ENCODE measurements at places on chromosomes 3 and 15.

- no peak for DNase-seq
Observed at GRCh38 chr3:102089239-102089638, 239.9 kb downstream of the NFKBIZ start.

DNA sequence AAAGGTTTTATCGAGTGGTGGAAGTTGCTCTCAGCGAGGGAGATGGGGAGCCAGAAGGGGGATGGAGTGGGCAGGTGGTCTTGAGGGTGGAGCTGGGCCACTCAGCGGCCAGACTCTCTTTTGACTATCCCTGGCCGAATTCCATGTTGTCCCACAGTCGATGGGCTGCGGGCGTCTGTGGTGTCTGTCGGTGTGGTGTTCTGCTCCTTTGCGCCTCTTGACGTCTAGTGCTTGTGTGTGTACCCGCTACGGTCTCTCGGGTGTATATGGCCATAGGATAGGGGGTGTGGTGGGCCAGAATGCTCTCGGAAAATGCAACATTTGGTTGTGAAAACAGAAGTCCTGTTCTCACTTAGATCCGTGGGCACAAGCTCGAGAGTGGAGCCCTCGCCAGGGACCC, 297.0 kb downstream of the CGGBP1 start:
- DNase-seq = no peak

GRCh38 chr3:126858887-126859286, 124.0 kb upstream of the PLXNA1 start:
- no peak for DNase-seq

DNA sequence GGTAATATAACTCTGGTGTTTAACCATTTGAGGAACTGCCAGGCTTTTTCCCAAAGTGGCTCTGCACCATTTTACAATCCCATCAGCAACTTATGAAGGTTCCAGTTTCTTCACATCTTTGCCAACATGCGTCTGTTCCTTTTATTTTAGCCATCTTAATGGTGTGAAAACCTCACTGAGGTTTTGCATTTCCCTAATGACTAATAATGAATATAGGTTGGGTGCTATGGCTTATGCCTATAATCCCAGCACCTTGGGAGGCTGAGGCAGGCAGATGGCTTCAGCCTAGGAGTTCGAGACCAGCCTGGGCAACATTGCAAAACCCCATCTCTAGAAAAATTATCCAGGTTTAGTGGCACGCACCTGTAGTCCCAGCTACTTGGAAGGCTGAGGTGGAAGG, 210.6 kb downstream of the TCF12 start:
- DNase-seq = no peak

DNA sequence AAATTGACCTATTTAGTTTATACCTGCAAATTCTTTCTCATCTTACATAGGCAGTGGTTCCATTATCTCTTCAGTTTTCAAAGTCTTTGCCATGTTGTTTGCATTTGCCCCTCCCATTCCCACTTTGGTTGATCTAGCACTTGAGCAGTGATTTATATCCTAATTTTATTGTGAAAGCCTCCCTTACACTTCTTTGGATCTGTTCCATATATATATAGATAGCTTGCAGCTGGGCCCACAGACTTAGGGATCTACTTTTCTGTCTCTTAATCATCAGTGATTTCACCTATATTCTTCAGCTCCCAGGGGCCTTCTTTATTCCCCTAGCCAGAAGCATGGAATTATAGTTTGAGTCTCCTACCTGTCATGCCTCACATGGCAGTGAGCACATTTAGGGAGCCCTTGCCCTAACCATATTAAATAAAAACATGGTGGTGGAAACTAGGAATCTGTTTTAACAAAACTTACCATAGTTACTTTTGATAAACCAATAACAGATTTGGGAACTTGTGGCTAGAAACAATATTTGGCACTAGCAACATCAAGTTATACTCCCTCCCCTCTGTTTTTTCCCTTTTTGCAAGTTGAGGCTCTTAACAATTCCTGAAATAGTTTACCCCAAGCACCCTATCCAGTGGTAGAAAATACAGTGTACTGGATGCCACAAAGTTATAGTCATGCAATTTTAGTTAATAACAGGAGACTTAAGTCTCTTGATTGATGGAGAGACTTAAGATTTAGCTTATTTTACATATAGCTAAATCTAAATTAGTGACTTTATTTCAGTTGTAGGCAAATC, 41.7 kb downstream of the ARIH1 start:
- no peak for DNase-seq

- DNase-seq = no peak
Observed at GRCh38 chr3:124363476-124363875, 366.8 kb upstream of the UMPS start.

GRCh38 chr15:76866716-76867321, 38.3 kb downstream of the SCAPER start:
- DNase-seq = no peak

- DNase-seq = no peak
Observed at GRCh38 chr3:6165951-6166350, 695.0 kb upstream of the GRM7 start.

DNA sequence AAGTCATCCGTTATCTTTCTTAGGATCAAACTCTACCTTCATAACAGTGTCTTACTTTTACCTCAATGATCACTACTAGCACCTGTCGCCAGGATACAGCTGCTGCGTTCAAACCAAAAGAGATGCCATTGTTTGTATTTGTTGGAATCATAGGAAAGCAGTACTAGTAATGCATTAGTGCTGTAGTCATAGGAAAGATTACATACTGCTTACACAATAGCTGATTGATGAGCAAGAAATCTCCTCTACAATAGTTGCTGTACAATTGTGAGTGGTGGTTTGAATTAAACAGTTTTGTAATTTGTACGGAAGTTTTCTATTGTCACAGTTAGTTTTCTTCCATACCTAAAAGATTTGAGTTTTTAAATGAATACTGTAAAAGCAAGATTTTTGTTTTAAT, 21.4 kb downstream of the ACAP2 start:
- no peak for DNase-seq

DNA sequence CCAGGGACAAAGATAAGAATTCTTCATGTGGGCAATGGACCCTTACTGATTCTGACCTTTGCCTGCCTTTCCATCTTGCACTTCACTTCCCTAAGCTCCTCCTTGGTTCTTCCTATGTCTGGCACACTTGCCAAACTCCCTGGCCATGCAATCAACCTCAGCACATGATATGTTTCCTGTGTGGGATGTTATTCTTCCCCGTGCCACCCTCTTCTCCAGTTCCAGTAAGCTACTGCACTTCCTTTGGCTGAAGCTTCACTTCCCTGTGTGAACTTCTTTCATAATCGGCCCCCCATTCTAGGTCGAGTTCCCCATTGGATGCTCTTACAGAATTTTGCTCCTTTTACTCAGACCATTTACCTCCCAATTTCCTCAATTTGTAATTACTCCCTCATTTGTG, 10.7 kb upstream of the TASOR start:
- DNase-seq = no peak

DNA sequence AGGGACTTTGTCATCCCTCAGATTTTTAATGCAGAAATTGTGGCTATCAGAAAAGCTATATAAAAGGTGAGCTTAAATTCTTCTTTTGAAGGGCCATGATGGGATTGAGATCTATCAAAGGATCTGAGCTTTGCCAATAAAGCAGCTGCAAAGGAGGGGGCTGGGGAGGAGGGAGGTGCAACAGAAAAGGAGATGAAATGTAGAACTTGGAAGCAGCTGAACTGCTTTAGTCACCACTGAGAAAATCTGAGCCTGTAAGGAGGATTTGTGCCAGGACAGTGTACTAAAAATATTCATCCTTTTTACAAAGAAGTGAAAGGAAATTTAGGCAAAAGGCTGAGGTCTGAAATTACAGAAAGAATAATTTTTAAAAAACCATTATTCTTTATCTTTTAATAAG, 10.4 kb downstream of the TSPAN3 start:
- DNase-seq = no peak

DNA sequence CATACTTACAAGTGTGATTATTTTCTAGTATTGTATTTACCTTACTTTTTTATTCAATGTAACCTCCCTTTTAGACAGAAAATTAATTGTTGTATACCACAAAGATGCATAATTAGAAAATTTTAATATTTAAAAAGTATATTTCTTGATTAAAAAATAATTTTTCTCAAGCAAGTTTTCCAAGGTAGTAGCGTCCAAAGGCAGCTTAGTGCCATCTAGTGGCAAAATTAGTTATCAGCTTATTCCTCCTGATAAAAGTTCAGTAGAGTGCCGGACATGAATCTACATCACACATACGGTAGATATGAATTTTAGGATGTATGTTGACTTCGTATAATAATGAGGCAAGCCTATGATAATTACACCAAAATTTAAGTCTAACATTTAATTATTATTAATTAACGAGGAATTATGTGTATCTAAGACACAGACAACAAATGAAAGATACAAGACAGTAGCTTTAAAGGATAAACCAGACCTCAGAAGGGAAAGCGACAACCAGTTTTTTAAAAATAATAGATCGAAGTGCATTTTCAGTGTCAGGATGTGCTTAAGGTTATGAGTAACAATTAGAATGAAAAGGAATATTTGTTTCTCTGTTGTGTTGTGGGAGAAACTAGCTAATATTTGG, 405.9 kb downstream of the ROBO1 start:
- DNase-seq = no peak

GRCh38 chr3:127408684-127409420, 121.0 kb upstream of the PRR20G start:
- no peak for DNase-seq

- DNase-seq = no peak
Observed at GRCh38 chr3:144162042-144162441, 190.4 kb downstream of the DIPK2A start.

GRCh38 chr3:79162653-79163052, 605.1 kb downstream of the ROBO1 start:
- DNase-seq = no peak

All from hypothalamus (tissue), 51 donors.